ENCODE measurements at places on chromosomes 4 and X.

DNA sequence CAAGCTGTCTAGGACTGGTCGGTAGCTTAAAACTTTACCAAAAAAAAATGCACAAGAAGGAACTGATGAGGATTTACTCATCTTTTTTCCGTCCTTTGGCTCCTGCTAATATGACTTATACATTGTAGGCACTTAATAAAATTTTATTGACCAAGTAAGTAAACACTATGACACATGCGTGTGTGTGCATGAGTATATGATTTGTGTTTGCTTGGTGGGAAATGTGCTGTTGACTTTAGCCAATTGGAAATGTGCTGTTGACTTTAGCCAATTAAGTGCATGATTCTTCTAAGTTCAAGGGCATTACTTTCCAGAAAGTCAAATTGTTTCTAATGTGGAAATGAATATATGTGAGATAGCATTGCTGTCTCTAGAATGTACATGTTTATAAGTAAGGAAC lies 78.3 kb downstream of the FIP1L1 start:
- no peak for DNase-seq

DNA sequence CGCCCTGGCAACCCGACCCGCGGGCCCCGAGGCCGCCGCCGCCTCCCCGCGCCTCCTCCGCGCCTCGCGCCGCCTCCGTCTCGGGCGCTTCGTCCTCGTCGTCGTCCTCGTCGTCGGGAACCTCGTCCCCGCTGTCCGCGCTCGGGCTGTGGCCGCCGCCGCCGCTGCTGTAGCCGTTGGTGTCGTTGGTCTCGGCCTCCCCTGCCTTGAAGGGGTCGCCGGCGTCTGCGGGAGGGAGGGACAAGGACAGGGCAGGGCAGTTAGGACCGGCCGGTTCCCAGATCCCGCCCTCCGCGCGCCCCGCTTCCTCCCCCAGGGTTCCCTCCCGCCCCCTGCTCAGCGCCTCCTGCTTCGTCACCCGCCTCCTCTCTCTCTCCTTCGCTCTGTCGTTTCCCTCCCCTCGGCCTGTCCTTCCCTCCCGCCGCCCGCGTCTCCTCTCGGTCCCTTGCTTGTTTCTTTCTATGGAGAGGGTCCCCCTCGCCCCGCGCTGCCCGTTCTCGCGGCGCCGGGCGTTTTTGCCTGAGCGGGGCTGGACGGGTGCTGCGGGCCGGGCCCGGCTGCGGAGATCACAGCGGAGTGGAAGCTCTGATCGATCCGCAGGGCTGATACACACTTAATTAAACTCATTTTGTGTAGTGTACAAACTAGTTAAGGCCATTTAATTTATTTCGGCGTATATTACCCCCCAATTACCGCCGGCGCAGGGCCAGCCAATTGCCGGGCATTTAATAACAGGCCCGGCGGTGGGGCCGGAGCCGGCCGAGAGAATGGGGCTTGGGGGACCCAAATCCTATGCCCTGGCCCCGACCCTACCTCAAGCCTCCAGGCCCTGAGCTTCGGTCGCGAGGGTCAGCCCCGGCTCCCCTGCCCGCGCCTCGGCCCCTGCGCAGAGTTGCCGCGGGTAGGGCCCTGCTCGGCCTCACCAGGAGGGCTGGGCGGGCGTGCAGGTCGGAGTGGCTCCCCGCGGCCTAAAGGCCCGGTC lies 2.4 kb downstream of the NKX1-1 start:
- DNase-seq = no peak

DNA sequence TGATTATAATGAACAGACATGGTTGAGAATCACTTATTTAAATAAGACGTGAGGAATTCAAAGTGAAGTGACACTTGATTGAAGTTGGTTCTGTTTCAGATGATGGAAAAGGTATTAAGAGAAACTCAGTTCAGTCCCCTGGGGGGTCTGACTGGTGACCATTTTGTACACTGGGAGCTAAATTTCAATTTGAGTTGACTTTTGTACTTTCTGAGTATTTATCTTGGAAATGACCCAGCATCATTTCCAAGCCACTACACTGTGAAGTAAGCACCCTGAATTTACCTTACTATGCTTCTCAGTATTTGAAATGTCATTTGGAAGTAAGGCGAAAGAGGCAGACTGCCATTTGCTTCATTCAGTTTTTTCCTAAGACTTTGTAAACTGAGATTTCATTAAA lies 73.4 kb downstream of the CNOT6L start:
- DNase-seq = no peak

GRCh38 chr4:156800463-156800862 lies 171.1 kb downstream of the PDGFC start:
- no peak for DNase-seq

GRCh38 chrX:123170546-123170945 lies 13.5 kb upstream of the GRIA3 start:
- no peak for DNase-seq
